ENCODE measurements at places on chromosomes 3 and 15.
A peak's percentile ranks its signal among the peaks of the same experiment; 100 is the strongest.

GRCh38 chr15:79769069-79769481, 127.7 kb downstream of the MTHFS start:
- DNase-seq = peak; percentile 51

DNA sequence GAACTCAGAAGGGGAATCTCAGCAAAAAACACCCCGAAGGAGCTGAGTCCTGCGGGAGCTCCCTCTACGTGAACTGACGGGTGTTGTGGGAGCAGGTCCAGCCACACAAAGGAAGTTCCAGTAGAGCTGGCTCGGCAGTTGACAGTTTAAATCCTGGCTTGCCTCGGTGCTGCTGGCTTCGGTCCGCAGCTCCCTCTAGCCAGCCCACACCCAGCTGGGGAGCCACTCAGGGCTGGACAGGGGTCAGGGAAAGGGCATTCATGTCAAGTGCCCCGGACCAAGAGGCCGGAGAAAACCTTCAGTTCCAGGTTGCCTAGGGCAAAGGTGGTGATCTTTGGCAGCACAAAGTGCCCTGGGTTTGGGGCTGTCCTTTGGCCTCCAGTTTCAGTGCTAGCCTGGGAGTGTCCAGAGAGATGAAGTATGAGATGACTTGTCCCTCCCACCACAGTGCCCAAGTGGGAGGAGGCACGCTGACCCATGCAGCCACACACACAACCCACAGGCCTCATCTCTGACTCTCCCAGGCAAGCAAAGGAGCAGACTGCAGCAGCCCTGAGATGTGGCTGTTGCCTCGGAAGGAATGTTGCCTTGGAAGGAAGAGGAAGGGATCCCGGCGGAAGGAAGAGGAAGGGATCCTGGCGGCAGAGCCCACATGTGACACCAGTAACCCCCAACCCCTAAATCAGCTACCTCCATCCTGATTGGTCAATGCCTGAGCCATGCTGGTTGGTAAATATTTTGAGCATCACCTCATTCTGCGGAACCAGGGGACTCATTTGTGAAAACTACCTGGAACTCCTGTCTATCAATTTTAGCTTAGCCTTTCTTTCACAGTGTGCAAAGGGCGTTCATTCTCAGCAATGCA, 13.9 kb upstream of the ANPEP start:
- peak; percentile 32 for DNase-seq

- peak; percentile 12 for DNase-seq
Measured at GRCh38 chr15:48913141-48913540, 35.2 kb downstream of the EID1 start.

- DNase-seq = no peak
Measured at GRCh38 chr3:16433701-16434151, 79.8 kb downstream of the RFTN1 start.

Data from A549 (cell line).